ACHN (cell line): ENCODE measurements at places on chromosomes 1 and 21.
A peak's percentile ranks its signal among the peaks of the same experiment; 100 is the strongest.

DNA sequence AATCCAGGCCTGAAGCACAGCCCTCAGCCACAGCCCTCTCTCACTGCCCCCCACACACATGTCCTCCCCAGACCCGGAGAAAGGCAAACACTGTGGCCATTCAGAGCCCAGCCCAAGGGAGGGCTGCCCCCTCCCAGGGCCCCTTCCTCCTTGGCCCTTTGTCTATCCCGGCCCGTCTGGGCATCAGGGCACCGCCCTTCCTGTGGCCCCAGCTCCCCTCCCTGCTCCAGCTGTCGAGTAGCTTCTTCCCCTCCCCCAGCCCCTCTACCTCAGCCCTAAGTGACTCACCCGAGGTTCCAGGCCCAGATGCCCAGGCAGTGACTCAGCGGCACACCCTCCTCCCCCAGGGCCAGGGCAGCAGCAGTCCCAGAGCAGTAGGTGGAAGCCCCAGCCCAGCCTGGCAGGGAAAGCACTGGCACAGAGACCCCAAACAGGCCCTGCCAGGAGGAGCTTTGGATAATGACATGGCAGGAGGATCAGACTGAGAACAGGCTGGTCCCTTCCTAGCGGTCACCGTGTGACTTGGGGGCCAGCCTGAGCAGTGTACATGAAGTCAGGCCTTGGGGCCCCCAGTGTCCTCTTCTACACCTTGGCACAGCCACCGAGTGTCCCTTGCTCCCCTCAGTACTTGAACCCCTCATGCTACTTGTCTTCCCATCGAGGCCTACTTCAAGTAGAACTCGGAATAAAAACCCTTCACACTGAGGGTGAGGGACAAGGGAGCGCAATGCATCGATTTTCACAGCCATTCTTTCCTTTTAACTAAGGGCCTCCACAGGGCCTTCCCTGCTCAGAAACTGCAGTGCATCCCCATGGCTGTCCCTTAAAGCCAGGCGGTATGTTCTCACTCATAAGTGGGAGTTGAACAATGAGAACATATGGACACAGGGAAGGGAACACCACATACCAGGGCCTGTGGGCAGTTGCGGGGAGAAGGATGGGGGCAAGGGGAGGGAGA, 1.0 kb upstream of the S100A2 start:
- peak; percentile 99 for DNase-seq

GRCh38 chr1:45490121-45490625, 790 bp downstream of the TESK2 start:
- DNase-seq: no peak

DNA sequence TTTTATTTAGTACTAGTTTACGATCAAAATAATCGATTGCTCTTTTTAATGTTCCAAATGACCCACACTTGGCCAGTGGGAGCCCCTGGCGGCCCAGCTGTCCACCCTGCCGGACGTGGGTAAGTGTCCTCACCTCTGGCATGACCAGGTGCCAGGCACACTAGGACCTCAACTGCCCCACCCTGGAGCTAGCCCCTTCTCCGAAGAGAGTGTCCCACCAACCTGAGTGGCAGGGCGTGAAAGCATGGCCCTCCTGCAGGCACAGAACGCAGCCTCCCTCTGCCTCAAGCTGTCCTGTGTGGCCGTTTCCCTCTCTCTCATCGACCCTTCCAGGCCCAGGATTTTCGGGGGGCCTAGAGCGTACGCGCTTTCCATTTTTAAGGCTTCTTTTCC, 32.9 kb upstream of the AGPAT3 start:
- DNase-seq: no peak

GRCh38 chr21:44899768-44900558, 20.7 kb downstream of the ITGB2 start:
- no peak for DNase-seq

DNA sequence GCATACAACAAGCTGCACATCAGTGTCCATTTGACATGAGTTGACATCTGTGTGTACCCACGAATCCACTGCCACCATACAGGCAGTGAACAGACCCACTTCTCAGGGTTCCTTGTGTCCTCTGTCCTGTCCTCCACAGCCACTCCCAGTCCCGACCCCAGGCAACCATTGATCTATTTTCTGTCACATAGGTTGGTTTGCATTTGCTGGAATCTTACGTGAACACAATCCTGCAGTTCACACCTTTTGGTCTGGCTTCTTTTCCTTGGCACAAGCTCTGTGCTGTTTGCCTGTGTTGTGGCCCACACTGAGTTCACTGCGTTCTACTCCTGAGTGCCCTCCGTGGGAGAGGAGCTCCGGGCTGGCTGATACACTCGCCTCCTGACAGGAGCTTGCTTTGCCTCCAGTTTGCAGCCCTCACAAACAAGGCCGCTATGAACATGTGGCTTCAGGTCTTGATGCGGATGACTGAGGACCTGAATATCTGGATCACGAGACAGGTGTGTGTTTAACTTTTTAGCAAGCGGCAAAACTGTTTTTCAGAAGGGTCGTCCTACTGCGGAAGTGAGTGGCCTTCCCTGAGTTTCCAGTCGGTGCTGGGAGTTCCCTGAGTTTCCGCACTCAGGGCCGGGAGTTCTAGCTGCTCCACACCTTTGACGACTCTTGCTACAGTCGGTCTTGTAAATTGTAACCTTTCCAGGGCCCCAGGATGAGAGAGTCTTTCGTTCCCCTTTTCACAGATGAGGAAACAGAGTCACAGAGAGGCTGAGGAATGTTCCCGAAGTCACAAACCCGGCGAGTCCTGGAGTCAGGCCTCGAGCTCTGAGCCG, 13.0 kb upstream of the COL18A1 start:
- no peak for DNase-seq

DNA sequence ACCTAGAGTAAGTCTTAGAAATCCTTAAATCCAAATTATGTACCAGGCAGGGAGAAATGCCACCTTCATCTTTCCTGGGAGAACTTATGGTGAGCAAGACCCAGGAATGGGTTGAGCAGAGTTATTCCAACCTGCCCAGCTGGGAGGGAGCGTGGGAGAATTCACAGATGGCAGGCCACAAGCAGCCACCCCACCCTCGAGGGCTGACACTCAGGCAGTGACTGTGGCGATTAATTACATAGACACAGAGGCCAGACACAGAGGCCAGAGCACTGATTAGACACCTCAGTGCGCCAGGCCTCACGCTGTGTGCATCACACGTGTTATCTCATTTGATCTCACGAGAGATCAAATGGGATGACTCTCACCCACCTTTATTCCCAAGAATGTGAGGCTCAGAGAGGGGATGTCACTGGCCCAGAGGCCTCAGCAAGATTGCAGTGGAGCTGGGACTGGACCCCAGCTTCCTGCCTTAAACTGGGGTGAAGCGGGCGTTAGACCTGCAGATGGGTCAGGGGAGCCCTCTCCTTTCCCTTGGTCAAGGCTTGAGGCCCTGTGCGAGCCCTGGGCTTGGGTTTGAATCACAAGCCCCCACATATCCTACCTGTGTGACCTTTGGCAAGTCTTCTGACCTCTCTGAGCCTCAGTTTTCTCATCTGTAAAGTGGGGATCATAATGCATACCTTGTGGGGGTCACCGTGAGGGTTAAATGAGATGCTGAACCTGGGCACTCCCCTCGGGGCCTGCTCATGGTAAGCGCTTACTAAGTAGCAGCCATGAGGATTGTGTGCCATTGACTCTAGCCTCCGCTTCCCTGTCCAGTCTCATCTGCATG, 28.8 kb upstream of the PADI4 start:
- DNase-seq: no peak

- DNase-seq: no peak
These were observed 16.0 kb upstream of the PROK1 start for GRCh38 chr1:110434946-110435345.

- DNase-seq: peak; percentile 5
These were observed 87.6 kb downstream of the HMCN1 start for GRCh38 chr1:185821612-185822385.

DNA sequence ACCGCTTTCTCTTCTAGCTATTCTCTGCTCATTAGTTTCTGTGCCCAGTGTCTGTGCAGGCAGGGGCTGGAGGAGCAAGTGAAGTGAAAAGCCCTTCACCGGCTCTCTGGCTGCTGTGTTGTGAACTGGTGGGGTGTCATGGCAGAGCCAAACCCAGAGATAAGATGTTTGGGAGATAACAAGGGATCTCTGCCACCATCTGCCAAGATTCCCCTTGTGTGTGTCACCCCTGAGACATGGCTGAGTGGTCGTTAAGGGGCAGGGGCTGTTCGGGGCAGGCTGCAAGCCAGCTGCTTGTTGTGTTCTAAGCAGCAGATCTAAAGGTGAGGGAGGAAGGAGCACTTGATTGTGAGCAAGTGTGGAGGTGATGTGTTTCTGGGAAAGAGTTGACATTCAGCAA, 24.5 kb downstream of the CNIH3 start:
- DNase-seq: no peak

DNA sequence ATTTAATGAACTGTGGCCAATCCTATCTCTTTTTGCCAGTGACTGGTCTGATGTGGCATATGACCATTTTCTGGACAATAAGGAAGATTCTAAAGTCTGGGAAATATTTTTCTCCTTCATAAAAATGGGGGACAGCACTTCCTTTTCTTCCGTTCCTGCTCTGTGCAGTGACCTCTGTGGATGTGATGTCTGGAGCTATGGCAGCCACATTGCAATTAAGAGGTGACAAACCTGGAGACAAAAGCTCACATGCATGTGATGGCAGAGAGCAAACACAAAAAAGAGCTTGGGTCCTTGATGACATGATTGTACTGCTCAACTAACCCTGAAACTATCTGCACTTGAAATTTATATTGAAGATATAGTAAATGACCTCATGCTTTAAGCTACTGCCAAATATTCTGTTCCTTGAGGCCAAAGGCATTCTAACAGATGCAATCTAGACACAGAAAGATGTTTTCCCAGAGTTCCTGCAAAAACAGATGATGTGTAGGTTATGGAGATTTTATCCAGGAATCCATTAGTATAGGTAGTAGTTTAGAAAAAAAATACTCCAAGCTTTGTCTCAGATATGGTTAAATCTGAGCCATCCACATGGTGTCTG, 2.2 kb upstream of the MAGI3 start:
- DNase-seq: no peak

DNA sequence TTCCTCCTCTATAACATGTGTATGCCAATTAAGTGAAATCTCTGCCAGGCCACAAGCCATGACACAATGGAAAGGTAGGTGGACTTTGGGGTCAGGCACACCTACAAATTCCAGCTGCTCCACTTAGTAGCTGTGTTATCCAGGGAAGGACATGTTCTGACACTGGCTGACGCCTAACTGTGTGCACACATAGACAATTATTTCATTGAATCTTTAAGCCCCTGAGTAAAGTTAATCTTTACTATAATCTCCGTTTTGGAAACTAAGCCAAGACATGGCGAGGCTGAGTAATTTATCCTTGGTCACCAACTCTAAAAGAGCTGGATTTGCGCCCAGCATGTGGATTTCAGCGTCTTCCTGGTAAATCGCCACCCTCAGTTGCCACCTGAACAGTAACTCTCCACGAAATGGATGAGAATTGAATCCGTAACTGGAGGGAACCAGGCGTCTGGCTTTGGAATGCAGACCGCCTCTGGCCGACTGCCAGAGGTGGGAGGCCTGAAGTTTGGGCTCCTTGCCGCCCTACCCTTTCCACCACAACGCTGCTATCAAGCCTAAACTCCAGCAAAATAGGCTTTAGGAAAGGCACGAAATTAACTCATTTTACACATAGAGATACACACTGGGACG, 888 bp upstream of the SNRPE start:
- DNase-seq: peak; percentile 91

GRCh38 chr1:41764656-41765055, 154.1 kb downstream of the HIVEP3 start:
- DNase-seq: no peak

- no peak for DNase-seq
These were observed 2.4 kb downstream of the SH2D5 start for GRCh38 chr1:20729990-20730689.

- no peak for DNase-seq
These were observed 7.0 kb downstream of the ADAMTSL4 start for GRCh38 chr1:150555971-150556865.

- DNase-seq: no peak
These were observed 28.0 kb downstream of the DENND2D start for GRCh38 chr1:111172463-111172862.

- DNase-seq: no peak
These were observed 42.4 kb downstream of the CASQ2 start for GRCh38 chr1:115726161-115726560.

DNA sequence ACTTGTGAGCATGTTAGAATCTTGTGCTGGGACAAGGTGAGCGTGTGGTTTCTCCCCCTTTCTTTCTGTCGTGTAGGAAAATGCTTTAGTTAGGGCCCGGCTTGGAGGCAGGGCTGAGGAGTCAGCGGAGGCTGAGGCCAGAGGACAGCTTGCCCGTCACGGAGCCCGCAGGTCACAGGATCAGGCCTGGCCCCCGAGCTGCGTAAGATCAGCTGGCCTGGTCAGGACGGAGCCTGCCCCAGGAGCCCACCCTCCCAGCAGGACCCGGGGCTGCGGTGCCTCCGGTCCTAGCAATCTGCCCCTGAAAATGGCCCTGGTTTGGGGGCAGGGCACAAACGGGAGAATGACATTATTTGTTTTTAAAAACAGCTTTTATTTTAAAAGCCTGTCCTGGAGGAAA, 52.0 kb downstream of the PRDM16 start:
- no peak for DNase-seq

DNA sequence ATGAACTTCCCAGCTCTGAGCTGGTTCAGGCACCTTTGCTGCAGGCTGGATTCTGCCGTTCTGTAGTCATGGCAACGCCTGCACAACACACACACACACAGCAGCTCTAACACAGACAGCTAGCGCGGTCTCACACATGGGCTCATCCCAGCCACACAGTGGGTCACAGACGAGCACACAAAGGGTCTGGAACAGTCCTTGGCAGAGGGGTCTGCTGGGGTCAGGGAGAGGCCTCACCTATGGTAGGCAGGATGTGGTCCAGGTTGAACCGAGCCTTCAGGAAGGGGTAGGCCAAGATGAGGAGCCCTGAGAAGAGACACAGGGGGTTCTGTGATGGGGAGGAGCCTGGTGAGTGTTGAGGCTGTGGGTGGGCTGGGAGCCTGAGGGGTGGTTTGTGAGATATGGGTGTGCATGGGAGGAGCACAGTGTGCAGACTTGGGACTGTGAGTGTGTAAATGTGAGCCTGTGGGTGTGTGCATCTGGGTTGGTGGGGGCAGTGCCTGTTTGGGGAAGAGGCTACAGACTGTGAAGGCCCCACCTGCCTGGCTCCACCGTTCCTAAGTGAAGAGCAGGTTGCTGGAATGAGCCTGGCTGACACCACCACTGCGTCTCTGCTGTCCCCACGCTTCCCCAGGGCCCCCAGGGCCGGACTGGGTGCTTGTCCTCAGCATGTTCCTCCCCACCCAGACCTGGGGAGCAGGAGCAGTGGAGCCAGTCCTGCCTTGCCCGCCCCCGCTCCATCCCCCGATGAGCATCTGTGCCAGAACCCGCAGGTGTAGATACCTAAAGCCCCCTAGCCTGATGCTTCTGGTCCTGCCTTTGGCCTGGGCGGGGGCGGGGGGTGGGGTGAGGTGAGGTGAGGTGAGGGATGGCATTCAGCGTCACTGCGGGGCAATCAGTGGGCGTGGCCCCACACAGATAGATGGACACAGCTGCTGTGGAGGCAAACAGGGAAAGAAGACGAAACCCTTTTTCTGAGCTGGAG, 1.5 kb downstream of the KNCN start:
- DNase-seq: no peak

DNA sequence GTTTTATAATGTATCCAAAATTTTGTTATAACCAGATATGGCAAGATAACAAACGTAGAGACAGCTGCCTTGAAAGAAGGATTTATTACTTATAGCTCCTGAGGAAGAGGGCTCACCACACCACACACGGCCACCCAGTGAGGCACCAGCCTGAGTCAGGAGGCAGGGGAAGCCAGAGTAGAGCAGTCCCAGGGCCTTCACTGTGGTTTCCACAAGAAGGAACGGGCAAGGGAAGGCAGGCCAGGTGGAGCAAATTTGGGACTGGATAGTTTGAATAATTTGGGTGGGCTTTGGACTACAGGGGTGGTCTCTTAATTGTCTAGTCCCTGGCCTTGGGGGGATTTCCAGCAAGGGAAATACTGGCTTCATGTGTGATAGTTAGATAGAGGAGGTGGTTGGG, 72.5 kb downstream of the RRAGC start:
- DNase-seq: no peak
